Stimulated activated CD4-positive, alpha-beta T cell treated with anti-CD3 and anti-CD28 coated beads, Interleukin-15, amount 100 ng/mL, for 1 hour (primary cell): ENCODE measurements at places on chromosomes 13 and 19.

GRCh38 chr13:27415116-27415515 is 9.3 kb upstream of the GTF3A start:
- DNase-seq: no peak

GRCh38 chr13:101959016-101959415 is 442.8 kb downstream of the FGF14 start:
- no peak for DNase-seq

DNA sequence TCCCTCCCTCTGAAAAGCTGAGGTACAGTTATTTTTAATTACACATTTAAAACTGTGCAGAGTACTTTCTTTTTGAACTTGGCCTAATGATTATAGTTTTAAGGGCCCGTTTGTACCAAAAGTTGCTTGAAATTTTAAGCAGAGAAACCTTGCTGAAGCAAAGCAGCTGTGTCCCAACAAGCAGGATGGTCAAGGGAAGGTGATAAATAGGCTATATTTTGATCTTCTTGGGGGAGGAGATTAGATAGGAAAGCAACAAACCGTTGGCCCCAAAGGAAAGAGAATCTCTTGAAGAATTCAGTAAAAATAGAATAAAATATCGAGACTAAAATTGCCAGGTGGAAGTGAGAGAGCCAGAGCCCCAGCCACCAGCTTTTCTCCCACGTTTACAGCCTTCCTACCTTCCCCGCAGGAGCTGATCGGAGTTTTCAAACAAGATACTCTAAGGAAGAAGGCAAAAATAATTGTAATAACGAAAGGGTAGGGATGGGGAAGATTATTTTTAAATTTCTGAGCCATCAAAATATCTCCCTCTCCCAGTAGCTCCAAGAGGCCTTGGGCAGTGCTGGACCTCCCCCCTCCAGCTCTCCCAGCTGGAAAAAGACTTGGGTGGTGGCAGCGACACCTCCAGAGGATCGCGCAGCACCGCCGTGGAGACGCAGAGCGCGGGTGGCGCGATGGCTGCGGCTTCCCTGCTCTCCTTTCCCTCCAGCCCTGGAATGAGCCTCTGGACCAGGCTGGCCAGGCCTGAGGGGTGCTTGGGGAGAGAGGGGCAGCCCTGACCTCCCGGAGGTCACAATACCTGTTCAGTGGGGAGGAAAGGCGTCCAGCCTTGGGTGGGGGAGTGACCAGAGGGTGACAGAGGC is 5.8 kb downstream of the ZIC2 start:
- no peak for DNase-seq

GRCh38 chr13:107185889-107186288 is 618.0 kb upstream of the ARGLU1 start:
- no peak for DNase-seq

DNA sequence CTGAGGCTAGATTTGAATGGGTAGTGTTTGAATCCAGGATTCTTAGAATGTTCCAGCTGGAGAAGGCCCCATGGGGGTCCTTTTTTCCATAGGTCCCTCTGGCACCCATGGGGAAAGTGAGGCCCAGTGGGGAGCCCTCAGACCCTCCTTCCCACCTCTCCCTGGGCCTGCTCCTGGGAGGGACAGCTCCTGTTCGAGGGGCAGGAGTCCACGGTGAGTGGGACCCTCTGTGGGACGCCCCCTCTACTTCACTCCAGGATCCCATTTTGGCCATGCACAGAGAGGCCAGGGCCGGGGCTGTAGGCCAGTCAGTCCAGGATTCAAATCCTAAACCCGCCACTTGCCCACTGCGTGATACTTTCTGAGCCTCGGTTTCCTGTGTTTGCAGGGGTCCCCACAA is 7.6 kb downstream of the MEF2B start:
- DNase-seq: no peak

GRCh38 chr19:13302526-13303270 is 152.5 kb downstream of the IER2 start:
- no peak for DNase-seq

- no peak for DNase-seq
Observed at GRCh38 chr13:41955605-41956004, 5.3 kb downstream of the VWA8 start.

GRCh38 chr19:28633319-28634018 is 579.5 kb downstream of the UQCRFS1 start:
- DNase-seq: no peak

GRCh38 chr13:66087269-66087710 is 1142.8 kb downstream of the PCDH9 start:
- no peak for DNase-seq

DNA sequence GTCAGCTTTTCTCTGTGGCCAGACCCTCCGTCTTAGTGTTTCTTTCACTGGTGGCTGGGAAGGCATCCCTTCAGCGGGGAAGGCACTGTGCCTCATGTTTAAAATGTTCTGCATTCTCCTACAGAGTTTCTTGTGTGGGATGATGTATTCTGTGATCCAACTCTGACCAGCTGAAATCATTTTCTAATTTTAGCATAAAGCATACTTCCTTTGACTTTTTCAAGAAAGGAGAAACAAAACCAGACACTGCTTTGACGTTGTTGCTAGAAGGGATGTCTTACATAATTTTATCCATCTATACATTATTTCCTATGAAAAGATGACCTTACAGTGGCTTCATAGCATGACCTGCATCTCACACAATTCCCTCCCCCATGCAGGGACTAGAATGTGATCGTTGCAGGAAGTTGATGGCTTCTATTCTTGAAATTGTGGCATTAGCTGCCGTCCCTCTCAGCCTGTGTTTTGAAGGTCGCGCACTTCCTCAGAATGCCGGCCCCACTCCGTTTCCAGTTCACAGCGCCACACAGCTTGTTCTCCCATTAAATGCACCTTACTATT is 38.6 kb upstream of the TEX29 start:
- DNase-seq: no peak

- DNase-seq: no peak
Observed at GRCh38 chr19:48739404-48740163, 826 bp downstream of the RASIP1 start.

GRCh38 chr19:2627319-2627829 is 75.1 kb downstream of the GNG7 start:
- DNase-seq: no peak

DNA sequence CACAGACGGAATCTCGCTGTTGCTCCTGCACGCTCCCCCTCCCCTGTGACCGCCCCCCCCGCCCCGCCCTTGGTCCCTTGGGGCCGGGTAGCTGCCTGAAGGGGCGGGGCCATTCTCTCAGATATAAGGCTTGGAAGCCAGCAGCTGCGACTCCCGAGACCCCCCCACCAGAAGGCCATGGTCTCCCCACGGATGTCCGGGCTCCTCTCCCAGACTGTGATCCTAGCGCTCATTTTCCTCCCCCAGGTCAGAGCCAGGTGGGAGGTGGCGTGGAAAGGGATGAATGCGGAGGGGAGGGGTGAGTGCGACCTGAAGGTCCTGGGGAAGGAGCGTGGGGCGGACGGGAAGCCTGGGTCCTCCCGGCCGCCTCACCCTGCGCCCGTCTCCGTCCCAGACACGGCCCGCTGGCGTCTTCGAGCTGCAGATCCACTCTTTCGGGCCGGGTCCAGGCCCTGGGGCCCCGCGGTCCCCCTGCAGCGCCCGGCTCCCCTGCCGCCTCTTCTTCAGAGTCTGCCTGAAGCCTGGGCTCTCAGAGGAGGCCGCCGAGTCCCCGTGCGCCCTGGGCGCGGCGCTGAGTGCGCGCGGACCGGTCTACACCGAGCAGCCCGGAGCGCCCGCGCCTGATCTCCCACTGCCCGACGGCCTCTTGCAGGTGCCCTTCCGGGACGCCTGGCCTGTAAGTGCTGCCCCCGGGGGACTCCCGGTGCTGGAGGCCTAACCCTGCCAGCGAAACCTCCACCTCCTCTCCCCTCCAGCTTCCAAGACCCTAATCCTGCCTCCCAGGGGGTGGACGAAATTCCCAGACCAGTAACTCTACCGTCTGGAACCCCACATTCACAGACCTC is at the start of gene DLL3:
Gene DLL3, plus strand, starts transcription at position 150 of the 845 bp plus-strand sequence. Its CDS starts 28 bp downstream, at position 178.
- no peak for DNase-seq

DNA sequence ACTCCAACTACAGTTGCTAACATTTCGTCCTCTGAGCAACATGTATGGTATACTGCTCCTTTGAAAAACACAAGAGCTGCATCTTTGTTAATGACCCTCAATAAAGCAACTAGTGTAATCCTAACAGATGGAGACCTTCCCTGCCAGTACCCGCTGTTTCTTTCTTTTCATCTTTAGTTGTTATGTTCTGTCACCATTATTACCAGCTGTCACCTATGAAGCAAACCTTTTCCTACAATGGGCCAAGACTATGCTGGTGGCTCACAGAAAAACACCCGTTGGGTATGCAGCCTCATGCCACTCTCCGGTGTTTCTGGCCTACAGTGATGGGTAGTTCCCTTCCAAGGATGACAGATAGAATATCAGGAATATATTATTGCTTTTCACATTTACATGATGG is 29.7 kb upstream of the CYSLTR2 start:
- DNase-seq: no peak

DNA sequence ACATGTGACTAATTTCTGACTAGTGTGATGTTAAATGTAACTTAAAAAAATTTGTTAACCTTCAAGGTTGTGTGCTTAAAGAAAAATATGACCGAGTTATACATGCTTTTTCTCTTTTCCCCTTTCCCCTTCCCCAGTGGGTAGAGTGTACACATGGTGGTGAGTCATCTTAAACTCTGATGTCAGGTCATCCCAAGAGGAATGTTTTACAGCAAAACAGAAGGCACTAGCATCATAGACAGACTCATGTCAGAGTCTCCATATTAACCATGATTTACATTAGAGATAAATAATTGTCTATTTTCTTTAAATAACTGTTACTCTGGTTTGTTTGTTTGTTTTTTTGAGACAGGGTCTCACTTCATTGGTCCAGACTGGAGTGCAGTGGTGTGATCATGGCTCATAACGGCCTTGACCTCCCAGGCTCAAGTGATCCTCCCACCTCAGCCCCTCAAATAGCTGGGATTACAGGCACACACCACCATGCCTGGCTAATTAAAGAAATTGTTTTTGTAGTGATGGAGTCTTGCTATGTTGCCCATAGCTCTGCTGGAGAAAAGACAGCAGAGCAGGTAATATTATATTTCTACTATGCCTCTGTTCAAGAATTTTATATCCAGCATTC is 160.4 kb upstream of the PCDH9 start:
- DNase-seq: no peak
